Fibroblast of skin of right biceps (primary cell): ENCODE measurements at places on chromosomes 7 and 10.
A peak's percentile ranks its signal among the peaks of the same experiment; 100 is the strongest.

- no peak for DNase-seq
Measured at GRCh38 chr7:85094046-85094725, 92.7 kb downstream of the SEMA3D start.

DNA sequence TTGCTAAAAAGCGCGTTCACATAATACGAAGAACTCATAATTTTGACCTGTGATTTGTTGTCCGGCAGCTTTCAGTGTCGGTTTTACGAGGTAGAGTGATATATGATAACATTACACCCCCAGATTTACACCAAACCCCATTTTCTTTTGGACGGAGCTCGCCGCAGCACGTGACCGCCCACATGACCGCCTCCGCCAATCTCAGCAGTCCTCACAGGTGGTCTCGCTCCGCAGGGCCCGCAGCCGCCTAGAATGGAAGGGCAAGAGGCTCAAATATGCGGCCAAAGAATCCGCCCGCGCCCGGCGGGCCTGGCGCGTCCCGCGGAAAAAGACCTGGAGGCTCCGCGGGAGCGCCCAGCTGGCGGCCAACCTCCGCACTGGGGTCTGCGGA is at the start of gene HOXA7:
Gene HOXA7 (minus strand): TSS at position 168 of the 391 bp plus-strand sequence. CDS start 130 bp downstream, at position 38.
- DNase-seq, result peak; percentile 77

DNA sequence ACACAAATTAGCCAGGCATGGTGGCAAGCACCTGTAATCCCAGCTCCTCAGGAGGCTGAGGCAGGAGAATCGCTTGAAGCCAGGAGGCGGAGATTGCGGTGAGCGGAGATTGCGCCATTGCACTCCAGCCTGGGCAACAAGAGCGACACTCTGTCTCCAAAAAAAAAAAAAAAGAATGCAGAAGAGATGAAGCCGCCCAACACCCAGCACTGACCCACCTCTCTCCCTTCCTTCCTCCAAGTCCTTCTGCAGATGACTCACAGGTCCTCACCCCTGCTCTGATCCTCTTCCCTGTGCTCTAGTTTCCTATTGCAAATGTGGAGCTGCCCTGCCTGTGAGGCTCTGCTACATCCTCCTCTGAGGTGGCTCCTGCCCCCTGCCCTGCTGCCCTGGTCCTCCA is 22.0 kb upstream of the OPALIN start:
- DNase-seq, result peak; percentile 10

DNA sequence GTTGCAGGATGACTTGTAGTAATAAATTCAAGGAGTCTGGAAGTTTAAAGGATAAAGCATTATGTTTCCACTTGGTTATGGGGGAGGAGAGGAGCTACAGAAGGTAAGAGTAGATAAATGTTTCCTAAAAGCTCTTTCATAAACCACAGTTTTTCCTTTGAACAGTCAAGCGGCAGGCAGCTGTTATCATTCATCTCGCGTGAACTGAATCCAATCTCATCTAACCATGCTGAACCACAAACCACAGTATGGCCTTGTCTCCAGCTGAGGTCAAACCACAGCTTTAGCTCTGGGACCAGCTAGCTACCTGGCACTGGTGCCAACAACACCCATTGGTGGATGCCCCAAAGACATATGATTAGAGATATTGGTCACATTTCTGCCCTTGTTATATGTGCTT is 63.3 kb downstream of the NOC3L start:
- DNase-seq, result peak; percentile 58

DNA sequence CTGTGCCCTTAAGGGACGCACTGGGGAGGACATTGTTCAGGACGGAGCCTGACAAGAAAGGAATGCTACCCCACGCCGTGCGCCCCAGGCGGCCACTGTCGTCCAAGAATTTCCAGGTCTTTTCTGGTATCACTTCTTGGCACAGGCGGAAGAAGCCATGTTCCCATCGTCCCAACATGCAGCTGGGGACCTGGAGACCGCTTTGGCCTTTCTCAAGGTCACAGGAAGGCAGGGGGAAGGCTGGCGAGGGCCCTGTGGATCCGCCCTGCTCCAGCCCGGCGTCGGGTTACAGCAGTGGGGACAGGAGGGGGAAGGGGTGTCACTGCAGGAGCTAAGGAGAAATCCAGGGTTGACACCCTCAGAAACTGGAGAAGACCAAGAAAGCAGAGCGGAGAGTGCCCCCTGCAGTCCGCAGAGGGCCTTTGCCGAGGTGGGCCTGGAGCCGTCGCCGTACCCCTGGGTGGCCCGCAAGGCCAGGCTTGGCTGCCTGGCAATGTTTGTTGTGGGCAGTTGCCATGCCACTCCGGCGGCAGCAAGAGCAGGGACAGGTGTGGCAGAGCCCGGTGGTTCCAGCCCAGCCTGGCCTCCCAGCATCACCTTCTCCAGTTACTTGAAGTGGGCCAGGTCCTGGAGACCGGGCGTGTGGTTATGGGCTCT is 104.1 kb downstream of the LHPP start:
- no peak for DNase-seq

DNA sequence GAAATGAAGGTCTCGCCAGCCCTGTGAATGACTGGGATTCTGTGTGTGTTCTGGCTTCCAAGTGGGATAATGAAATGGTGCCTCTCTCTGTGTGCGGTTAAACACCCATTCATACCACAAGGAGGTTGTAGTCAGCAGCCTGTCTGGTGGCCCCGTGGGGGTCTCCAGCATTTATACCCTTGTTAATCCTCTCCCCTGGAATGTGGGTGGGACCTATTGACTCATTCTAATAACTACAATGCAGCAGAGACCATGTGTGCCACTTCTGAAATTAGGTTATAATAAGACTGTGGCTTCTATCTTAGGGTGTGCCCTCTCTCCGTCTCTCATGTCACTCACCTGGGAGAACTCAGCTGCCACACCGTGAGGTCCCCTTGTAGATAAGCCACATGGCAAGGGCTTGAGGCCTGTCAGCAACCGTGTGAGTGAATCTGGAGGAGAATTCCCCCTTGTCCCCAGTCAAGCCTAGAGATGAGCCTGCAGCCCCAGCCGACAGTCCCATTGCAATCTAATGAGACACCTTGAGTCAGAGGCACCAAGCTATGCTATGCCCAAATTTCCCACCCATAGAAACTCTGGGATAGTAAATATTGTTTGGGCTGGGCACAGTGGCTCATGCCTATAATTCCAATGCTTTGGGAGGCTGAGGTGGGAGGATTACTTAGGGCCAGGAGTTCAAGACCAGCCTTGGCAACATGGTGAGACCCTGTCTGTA is 106.8 kb downstream of the GALNT17 start:
- DNase-seq, result peak; percentile 19

DNA sequence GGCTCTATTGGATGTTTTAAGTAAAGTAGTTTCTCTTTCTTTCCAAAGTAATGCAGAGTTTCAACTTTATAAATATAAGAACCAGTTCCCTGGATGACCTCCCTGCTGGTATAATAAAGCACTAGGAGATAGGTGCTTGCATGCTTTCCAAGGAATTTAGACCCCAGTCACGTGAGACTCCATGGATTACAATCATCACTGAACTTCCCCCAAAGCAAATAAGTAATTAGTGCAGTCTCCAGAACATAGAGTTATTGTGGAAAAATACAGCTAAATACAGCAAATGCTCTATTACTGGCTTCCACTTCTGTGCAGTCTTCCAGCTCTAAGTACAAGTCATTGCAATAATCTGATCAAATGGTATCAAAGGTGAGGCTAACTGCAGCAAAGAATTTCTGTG is 220.2 kb upstream of the STEAP1 start:
- DNase-seq, result no peak
